ENCODE measurements at places on chromosomes 12 and 14.
A peak's percentile ranks its signal among the peaks of the same experiment; 100 is the strongest.

DNA sequence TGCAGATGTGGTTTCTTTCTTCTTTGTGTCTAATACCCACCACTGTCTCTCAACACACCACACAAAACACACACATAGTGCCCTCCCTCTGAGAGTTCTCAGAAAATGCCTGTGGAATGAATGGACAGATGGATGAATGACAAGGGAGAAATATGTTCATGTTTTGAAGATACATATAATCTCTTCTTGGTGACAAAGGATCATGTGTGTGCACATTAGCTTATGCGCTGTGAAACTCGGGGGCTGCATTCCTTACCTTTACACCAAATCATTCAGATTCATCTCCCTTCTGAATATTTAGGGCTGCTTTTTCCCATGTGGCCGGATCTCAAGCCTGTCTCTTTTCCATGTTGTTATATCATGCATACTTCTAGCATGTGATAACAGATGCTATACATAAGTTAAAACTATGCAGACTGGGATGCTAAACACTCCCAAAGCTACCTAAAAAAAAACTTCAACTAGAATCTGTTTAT lies 111.4 kb downstream of the EPS8 start:
- no peak for DNase-seq

GRCh38 chr12:108483213-108484059 lies 31.6 kb upstream of the FICD start:
- DNase-seq = no peak

DNA sequence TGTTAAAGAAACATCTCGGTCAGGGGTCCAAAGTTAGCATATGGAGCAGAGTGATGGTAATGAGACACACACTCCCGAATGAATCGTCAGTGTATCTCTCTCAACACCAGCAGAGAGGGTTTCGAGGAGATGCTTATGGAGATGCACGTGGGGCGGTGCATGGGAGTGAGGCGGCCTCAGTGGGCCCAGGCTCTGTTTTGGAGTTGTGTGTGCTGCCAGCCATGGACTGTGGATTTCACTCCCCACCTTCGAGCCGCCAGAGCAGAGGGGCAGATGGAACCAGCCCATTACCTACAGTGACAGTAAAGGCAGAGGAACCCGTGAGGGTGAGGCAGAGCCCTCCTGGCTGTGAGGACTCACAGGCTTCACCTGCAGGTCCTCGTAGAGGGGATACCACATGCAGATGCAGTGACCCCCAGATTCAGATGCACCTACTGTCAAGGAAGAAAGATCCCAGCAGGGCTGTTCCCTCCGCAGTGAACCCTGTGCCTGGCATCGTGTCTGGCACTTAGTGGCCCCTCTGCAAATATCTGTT lies 68.2 kb downstream of the WDR20 start:
- DNase-seq = no peak

DNA sequence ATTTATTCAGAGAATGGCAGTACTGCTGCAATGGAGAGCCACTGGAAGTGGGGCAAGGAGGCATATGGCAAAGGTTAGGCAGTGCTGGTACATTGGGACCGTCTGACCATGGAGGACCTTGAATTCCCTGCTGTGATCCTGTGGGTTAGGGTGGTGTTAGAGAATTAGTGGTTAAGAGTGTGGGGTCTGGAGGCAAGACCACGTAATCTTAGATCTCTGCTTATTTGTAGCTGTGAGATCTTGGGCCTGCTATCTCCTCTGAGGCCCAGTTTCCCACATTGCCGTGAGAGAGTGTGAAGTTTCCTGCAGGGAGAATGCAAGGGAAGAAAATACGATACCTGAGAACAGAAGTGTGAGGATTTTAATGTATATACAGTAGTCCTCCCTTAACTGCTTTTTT lies 147.7 kb downstream of the ERC1 start:
- no peak for DNase-seq

GRCh38 chr14:103157969-103158368 lies 34.7 kb downstream of the TNFAIP2 start:
- DNase-seq = no peak

DNA sequence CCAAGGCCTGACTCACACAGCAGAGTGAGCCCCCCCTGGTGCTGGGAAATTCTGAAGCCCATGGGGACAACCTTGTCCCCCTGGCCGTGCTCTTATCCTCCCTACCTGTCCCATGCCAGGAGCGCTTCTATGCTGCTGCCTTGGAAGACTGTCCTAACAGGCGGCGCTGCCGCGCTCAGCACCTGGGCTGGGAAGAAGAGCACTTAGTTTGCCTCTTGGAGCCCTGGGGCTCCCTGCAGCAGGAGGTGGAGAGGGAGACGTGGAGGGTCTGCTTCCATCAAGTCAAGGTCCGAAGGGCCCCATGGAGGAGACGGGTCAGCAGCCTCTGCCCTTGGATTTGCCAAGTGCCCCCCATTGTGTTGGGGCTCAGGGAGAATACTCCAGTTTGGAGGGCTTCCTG lies 300.5 kb downstream of the CACNA1C start:
- DNase-seq = no peak

- no peak for DNase-seq
Observed at GRCh38 chr12:27810756-27811155, 30.7 kb upstream of the MANSC4 start.

DNA sequence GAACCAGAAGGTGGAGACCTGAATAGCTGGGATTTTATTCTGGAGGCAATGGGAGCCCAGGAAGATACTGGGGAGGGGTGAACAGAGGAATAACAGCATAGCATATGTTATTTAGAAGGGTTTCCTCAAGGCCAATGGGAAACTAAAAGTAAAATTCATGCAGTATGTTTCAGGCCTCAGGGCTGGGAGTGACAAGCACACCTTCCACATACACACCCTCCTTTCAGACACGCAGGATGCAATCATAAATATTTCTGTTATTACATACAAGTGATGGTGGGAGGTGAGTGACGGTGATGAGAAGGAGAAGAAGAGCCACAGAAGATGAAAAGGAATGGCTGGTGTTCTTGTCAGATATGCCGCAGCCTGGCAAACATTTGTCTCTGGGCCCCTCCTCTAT lies 106.1 kb upstream of the FLRT2 start:
- no peak for DNase-seq

DNA sequence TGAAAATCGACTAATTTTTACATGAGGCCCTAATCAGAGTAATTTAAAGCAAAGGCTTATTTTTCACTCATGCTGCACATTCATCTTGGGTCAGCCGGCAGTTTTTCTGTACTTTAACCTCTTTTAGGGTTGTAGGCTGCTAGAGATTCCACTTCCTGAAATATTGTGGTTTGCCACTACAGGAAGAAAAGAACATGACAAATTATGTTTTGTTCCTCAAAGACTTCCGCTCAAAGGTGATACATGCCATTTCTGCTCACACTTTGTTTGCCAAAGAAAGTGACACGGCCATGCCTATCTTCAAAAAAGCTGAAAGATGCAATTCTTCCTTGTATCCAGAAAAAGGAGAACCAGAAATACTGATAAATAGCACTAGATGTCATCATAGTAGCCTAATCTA lies 183.4 kb upstream of the PPFIA2 start:
- peak; percentile 82 for DNase-seq

- DNase-seq = no peak
Observed at GRCh38 chr14:79578470-79578869, 632.8 kb downstream of the DIO2 start.

DNA sequence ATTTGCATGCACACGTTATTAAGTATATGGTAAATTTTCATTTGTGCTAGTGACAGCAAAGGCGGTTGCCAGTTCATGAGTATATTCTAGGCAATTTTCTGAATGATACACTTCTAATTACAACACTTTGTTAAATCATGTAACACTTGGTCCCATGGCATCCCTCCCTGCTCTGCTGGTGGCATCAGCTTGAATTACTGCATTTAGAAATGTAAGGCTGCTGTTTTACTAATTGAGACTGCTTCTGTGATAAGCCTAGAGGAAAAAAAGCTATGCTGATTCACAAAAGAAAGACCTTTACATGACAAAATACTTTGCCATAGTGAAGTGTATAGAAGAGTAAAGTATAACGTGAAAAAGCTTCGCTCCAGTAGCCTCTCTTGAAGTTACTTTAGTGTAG lies 636.1 kb downstream of the KCNH5 start:
- no peak for DNase-seq

DNA sequence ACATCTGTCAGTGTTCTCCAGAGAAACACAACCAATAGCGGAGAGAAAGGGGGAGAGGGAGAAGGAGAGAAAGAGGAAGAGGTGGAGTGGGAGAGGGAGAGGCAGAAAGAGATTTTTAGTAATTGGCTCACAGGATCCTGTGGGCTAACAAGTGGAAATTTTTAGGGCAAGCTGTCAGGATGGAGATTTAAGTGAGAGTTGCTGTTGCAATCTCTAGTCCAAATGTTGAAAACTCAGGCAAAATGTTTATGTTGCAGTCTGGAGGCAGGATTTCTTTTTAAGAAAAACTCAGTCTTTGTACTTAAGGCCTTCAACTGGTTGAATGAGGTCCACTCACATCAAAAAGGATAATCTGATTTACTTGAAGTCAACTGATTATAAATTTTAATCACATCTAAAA lies 12.5 kb upstream of the GLIPR1L2 start:
- no peak for DNase-seq

DNA sequence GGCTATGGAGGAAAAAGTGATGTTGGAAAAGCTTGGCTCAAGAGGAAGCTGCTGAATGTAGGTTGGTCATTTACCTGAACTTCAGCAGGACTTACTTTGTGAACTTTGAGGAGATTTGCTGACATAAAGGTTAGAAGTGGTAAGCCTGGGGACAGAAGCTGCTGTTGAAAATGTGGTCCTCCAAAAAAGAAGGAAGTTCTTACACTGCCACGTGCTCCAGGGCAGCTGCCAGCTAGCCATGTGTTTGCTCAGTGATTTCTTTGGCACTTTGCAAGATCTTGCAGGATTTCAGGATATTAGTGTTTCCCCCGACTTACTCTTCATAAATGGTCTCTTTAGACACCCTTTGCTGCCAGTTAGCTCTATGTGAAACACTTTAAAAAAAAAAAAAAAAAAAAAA lies 14.8 kb upstream of the DYRK2 start:
- peak; percentile 54 for DNase-seq

DNA sequence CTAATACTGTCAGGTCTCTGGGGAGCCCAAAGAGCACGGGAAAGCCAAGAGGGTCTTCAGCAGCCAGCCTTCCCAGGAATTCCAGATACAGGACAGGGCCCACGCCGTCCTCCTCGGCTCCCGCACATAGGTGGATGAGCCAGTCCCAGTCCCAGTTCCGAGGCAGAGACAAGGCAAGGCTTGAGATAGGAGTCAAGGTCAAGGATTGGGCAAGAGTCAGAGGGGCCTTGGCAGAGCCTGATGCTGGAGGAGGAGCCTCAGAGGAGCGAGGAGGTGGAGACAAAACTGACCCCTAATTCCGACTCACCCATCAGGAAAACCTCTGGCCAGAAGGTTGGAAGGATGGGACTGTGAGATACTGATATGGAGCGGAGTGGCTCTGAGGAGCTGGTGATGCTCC lies 21.0 kb downstream of the KRT80 start:
- DNase-seq = no peak

- no peak for DNase-seq
Observed at GRCh38 chr12:105158876-105159275, 51.3 kb downstream of the WASHC4 start.

GRCh38 chr14:70972107-70972976 lies 65.1 kb downstream of the PCNX1 start:
- peak; percentile 92 for DNase-seq

- DNase-seq = no peak
Observed at GRCh38 chr12:132774646-132775275, 13.1 kb upstream of the ANKLE2 start.

DNA sequence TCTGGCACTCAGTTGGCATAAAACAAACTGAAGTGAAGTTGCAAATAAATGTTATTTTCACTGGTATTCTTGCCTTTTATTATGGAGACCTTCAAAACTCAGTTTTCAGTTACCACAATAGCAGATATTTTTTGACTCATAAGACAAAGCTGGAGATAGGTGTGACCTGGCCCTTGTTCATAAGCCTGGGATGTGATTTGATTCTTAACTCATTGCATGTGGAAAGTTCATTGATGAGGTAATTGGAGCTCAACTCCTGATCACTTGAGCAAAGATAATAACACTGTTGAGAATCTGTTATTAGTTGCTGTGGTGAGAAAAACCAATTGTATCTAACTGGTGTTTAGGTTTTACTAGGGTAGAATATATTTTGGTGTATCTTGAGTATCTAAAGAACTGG lies 105.1 kb downstream of the AEBP2 start:
- DNase-seq = no peak

DNA sequence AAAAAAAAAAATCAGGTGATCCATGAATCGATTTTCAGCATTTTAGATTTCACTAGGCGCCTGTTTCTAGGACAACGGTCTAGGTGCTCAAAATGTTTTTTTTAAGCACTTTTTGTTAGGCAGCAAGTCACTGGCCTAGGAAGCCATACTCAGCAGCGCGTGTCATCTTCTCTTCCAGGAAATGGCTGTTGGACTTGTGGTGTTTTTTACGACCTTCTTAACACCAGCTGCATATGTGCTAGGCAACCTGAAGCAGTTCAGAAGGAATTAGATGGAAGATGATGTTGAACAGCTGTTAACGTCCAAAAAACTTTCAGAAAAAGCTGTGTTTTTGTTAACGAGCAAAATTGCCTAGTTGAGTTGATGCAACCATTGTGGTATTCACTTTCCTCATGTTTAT lies 868 bp downstream of the COX8C start:
- DNase-seq = no peak

DNA sequence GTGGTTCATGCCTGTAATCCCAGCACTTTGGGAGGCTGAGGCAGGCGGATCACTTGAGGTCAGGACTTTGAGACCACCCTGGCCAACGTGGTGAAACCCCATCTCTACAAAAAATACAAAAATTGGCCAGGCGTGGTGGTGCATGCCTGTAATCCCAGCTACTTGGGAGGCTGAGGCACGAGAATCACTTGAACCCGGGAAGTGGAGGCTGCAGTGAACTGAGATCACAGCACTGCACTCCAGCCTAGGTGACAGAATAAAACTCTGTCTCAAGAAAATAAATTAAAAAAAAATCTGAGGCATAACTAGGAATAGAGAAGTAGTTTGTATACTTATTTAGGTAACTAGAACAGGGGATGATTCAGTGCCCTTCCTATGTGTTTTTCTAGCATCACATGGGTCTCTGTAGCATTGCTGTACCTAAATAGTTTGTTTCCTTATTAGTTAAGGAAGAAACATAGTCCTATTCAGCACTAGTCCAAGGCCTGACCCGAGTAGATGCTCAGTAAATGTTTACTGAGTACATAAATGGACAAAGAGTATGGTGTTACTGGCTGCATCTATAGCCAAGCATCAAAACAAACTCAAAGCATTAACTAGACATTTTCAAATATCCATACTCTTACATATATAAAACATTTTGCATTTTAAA lies 21.7 kb downstream of the TAOK3 start:
- DNase-seq = no peak

DNA sequence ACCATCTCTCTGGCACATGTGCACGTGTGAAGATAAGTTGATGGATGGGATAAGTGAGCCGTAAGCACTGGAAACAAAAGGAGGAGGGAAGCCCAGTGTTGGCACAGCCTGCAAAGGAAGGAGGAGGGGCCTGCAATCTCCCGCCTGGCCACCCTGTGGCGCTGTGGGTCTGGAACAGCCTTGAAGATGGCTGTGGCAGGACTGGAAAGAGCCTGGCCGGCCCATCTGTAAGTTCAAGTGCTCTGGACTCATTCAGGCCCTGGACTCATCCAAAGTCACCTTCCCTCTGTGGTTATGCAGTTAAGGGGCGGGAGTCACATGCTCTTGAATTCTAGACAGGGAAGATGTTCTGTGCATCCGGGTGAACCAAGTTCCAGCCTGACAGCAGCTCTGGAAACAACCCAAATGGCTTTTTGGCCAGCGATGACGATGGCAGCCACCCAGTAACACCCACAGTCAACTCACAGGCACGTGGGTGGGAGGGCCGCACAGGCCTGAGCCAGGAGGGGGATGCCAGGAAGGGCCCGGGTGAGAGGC lies 50.4 kb downstream of the CHGA start:
- DNase-seq = peak; percentile 51

- DNase-seq = no peak
Observed at GRCh38 chr12:24232531-24232930, 283.1 kb upstream of the SOX5 start.

All from hematopoietic multipotent progenitor cell treated with erythropoietin and hydrocortisone succinate and interleukin-3 and kit ligand, for 4 days (in vitro differentiated cells).